ENCODE measurements at places on chromosomes 11 and 22.

- DNase-seq = no peak
These were observed 147.2 kb downstream of the SPON1 start for GRCh38 chr11:14109742-14110141.

- DNase-seq = no peak
These were observed 1.7 kb downstream of the SAMM50 start for GRCh38 chr22:43956805-43957463.

- DNase-seq = no peak
These were observed 29.4 kb upstream of the CTTN start for GRCh38 chr11:70368961-70369360.

GRCh38 chr11:4076774-4077173, 17.8 kb upstream of the RRM1 start:
- DNase-seq = no peak

DNA sequence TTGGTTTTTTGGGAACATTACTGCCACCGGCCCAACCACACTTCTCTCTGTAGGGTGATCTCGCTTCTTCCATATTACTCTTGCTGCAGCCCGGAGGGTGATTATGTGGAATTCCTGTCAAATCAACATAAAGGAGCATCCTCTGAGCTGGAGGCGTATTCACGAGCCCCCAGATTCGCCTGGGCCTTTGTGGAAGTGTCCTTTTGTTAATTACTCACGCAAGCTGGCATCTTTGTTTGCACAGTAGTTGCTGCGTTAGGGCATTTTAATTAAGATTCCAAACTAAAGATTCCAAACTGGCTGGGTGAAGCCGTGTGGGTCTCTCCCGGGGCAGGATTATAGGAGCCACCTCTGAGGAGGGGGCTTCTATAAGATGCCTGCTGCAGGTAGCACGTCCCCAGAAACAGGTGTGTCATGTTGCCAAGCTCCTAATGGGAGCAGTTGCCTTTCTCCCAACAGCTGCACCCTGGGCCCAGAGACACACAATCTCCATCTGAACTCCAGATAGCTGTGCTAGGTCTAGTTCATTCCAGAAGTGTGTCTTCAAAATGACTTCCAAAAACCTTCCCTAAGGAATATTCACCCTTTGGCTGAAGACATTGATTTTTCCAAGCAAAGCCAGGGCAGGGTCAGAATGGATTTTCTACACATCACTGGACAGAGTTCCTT, 40.9 kb downstream of the SHISAL1 start:
- no peak for DNase-seq

GRCh38 chr22:43293259-43293654, 49.9 kb downstream of the SCUBE1 start:
- no peak for DNase-seq

DNA sequence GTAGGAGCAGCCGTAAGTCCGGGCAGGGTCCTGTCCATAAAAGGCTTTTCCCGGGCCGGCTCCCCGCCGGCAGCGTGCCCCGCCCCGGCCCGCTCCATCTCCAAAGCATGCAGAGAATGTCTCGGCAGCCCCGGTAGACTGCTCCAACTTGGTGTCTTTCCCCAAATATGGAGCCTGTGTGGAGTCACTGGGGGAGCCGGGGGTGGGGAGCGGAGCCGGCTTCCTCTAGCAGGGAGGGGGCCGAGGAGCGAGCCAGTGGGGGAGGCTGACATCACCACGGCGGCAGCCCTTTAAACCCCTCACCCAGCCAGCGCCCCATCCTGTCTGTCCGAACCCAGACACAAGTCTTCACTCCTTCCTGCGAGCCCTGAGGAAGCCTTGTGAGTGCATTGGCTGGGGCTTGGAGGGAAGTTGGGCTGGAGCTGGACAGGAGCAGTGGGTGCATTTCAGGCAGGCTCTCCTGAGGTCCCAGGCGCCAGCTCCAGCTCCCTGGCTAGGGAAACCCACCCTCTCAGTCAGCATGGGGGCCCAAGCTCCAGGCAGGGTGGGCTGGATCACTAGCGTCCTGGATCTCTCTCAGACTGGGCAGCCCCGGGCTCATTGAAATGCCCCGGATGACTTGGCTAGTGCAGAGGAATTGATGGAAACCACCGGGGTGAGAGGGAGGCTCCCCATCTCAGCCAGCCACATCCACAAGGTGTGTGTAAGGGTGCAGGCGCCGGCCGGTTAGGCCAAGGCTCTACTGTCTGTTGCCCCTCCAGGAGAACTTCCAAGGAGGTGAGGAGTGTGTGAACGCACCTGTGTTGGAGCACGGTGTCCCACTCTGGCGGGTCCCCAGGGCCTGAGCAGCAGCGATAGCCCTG, at the start of gene TAGLN:
Gene TAGLN, plus strand, starts transcription at position 318 of the 863 bp plus-strand sequence. CDS start 3,644 bp downstream, outside the sequence.
- peak; percentile 64 for DNase-seq

GRCh38 chr11:84522331-84522730, 1104.8 kb downstream of the DLG2 start:
- DNase-seq = no peak

GRCh38 chr11:554428-555226, 5.9 kb downstream of the LMNTD2 start:
- peak; percentile 74 for DNase-seq

DNA sequence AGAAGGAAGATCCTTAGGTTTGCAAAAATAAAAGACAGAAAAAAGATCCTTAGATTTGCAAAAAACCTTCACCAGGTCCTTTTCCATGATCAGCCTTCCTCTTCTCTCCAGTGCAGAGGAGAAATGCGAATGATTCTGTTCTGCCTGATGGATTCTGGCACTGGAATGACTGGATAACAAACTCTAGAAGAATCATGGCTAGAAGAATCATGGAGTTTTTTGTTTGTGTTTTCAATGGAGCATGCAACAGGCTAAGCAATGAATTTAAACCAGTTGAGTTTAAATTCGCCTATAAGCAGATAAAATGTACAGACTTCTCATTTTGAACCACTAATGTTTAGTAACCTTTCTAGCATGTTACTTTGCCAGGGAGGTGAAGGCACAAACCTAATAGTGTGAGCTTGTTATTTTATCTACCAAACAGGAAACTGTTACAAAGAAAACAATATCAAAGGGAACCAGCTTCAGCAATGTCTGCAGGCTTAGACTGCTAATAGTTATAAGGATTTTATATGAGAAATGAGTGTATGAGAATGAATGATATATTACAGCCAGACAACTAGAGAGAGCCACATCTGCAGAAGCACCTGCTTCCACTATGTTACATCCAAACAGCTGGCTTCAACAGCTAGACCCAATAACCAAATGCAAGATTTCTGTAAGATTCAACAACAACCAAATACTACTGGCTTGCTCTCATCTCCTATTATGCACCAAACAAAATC, 64.7 kb upstream of the APOA1 start:
- no peak for DNase-seq

DNA sequence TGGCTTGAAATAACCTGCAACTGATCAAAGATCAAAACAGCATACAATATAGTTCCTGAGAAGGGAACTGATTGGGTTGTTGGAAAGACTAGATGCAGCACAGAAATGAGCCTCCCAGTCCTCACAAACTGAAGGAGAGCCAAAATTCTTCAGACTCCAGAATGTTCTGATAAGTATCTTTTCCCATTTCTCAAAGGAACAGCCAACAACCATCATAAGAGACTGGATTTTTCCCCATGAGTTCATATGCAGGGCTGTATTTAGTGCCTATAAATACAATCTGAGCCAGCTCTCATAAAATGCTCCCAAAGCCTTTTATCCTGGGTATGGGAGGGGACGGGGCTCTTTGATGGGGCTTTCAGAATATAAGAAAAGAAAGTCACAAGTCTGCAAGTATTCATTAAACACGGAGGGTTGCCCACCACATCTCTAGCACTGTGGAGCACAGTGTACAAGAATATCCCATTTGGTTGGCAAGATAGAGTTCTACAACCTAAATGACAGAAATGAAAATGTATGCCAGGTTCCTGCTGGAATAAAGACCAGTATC, 50.7 kb upstream of the LYVE1 start:
- DNase-seq = no peak

- no peak for DNase-seq
These were observed 28.8 kb downstream of the YAP1 start for GRCh38 chr11:102139081-102139498.

DNA sequence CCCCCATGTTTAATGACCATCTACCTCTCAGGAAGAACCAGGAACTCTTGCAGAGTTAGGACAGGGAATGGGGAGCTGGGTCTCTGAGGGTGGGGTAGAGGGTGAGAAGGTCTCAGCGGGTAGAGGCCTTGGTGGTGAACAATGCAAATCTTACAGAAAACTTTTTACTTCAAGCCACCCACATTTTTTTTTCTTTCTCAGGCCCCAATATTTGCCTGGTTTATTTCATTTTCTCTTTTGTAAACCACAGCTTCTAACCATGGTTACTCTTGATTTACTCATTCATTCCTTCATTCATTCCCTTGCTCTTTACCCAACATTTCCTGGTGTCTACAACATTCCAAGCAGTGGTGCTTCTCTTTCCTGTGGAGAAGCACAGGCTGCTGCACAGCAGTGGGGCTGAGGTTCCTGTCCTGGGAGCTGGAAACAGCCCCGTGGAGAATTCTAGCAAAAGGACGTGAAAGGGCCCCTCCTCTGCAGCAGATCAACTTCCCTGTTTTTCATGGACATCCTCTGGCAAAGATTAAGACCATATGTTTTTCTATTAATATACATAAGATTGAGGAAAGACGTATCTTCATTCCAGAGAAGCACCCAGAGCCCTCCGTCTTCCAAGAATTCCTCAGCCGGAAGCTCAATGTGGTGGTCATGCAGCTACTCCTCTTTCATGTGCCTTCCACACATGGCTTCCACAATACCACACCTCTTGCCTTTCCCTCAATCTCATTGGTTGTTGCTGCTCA, 224.4 kb upstream of the SESN3 start:
- no peak for DNase-seq

DNA sequence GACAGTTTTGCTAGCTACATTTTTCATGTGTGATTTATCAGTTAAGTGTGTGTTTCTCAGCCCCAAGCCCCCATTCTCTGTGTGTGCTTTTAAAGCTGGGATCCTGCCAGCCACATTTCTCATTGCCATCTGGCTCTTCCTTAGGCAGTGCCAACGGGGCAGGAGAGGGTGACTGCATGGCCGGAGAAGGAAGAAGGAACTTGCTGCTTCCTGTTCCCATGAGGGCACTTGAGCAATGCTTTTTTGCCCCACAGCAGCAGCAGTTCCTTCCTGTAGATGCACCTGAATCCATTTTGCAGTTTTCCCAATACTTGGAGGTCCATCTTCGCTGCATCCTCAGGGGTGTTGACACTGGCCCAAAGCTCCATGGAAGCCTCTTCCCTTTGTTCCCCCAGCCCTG, 37.5 kb downstream of the TNRC6B start:
- no peak for DNase-seq

DNA sequence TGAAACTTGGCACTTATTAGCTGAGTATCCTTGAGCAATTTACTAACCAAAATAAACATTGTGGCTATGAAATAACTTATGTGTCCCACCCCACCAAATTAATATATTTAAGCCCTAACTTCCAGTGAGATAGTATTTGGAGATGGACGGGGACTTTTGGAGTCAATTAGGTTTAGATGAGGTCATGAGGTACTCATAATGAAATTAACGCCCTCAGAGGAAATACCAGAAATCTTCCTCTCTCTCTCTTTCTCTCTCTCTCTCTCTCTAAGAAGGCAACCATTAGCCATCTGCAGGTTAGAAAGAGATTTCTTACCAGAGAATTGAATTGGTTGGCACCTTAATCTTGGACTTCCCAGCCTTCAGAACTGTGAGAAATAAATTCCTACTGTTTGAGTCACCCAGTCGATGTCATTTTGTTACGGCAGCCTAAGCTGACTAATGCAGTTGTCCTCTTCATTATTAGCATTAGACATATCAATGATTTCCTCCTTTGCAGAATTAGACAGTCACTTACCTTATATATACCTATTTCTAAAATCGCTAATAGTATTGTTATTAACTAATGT, 1284.0 kb downstream of the FAM181B start:
- DNase-seq = no peak

DNA sequence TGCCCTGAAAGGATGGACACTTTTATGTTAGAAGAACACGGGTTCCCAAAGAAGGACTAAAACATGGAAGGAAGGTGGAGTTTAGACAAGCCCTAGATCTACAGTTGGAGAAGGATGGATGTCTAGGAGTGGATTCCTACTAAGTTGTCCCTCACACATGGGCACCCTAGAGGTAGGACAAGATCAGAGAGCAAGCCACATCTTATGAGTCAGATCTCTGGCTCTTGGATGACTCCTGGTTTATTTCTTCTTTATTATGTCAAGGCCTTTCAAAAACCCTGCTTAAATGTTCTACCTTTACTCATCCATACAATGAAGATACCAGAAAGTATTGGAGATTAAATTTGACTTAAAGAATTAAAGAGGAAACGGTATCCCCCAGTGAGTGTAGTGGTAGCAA, 34.4 kb downstream of the PRCP start:
- DNase-seq = no peak

GRCh38 chr11:69569306-69570200, 71.4 kb upstream of the CCND1 start:
- no peak for DNase-seq

- no peak for DNase-seq
These were observed 1.2 kb downstream of the MRPL17 start for GRCh38 chr11:6681949-6682348.

- no peak for DNase-seq
These were observed 66.7 kb upstream of the MYEOV start for GRCh38 chr11:69227271-69227670.

GRCh38 chr11:3009481-3009880, 17.4 kb upstream of the NAP1L4 start:
- DNase-seq = peak; percentile 27

- no peak for DNase-seq
These were observed 37.2 kb upstream of the ACER3 start for GRCh38 chr11:76823481-76824028.

- no peak for DNase-seq
These were observed 59.1 kb downstream of the CSNK2A3 start for GRCh38 chr11:11293798-11294550.

- DNase-seq = no peak
These were observed 203.5 kb upstream of the E2F8 start for GRCh38 chr11:19444231-19444630.

- no peak for DNase-seq
These were observed 92.5 kb downstream of the LRRC32 start for GRCh38 chr11:76577921-76578653.

- no peak for DNase-seq
These were observed 195.2 kb upstream of the RAG2 start for GRCh38 chr11:36792996-36793914.

- DNase-seq = no peak
These were observed 533.9 kb upstream of the CCDC90B start for GRCh38 chr11:83819931-83820549.

- DNase-seq = no peak
These were observed 57.9 kb downstream of the C11orf58 start for GRCh38 chr11:16796311-16796710.

Measured in right lobe of liver (tissue), 6 donors.